ENCODE measurements at places on chromosomes 6 and 20. TPM values are rescaled to one million over a fixed set of nuclear protein-coding genes. Genes with fewer than 3 reads are reported as not detected.

Gene FOXS1
- 0.17 TPM for total RNA-seq

- no peak for DNase-seq
Observed at GRCh38 chr6:150368762-150369161, at the start of gene IYD. Gene IYD (plus strand): TSS chr6:150369012. CDS start chr6:150369032, 20 bp downstream.

GRCh38 chr6:14713008-14713960 lies 532.6 kb upstream of the JARID2 start:
- DNase-seq = peak; percentile 68

GRCh38 chr20:38674092-38674764 lies 50.1 kb upstream of the SLC32A1 start:
- peak; percentile 4 for DNase-seq

GRCh38 chr20:63706852-63707557 lies 771 bp downstream of the ARFRP1 start:
- peak; percentile 61 for DNase-seq

DNA sequence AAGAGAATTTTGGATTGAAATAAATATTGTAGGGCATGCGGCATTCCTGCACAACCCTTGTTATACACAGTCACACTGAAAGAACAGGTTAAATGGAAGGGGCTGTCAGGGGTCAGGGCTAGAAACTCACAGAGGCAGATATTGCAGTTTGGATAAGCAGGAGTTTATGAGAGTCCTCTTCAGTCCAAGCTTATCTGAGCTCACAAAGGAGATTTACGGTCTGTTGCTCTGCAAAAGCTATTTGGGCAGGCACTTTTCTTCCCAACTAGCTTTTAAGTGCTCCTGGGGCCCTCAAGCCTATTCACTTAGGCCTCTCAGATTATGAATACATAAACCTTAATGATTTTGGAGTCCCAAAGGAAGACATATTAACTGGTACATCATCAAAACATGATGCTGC lies 156.2 kb downstream of the SOX4 start:
- DNase-seq = no peak

DNA sequence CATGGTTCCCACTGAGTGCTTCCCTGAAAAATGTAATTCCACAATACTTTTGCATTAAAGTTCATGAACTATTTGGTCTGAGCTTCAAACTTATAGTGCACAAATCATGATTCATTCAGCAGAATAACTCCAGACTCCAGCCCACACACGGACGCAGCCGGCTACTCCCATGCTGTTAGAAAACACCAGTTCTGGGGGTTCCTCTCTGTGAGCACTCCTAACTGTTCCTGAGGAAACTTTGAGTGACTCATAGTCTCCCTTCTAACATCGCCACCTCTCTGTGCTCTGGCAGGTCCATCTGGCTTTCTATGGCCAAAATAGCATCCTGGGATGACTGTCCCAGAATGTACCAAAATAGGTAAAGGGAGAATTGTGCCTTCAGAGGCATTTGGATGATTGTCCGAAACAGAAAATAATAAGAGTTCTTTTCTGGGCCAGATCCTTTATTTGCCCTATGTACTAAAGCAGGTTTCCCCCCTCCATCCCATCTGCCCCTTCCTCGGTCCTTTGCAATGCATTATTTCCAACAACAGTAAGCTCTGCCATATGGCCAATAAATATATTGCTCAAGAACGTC lies 32.3 kb upstream of the LY86 start:
- DNase-seq = no peak
